WERI-Rb-1 (cell line): ENCODE measurements at places on chromosomes 1 and 21.
A peak's percentile ranks its signal among the peaks of the same experiment; 100 is the strongest.

- no peak for DNase-seq
These were observed 114.9 kb downstream of the HUNK start for GRCh38 chr21:31987696-31988095.

- no peak for DNase-seq
These were observed 50.6 kb upstream of the COG2 start for GRCh38 chr1:230591678-230592077.

DNA sequence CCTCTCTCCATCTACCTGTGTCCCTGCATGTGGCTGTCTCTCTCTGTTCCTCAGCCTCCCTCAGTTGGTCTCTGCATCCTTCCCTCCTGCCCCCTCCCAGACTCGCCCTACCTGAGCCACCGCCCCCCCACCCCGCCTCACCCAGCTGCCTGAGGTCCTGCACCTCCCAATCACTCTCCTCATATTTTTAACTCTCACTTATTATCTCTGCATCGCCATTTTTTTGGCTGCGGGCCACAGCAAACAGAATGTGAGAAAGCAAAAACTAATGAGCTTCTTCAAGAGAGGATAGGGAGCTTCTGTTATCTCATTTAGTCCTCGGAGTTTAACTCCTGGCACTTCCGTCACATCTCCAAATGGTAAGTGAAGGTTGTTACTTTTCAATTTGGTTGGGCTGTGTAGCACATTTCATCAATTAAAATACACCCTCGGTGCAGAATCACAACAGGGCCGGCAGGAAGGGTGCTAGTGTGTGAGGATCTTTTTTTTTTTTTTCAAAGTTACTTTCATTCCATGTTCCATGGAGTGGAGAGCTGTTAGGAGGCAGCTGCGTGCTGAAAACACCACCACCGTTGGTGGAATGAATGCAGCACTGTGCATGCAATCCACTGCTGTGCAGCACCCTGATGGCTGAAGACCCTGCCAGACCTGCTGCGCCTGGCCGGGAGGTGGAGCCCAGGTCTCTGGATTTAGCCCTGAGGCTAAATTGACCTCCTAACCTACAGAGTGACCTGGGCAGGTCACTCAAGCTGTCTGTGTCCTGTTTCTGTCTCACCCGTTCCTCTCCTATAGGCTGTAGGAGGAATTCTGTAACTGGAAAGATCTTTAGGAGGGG, 157.2 kb upstream of the NFIA start:
- DNase-seq = no peak

DNA sequence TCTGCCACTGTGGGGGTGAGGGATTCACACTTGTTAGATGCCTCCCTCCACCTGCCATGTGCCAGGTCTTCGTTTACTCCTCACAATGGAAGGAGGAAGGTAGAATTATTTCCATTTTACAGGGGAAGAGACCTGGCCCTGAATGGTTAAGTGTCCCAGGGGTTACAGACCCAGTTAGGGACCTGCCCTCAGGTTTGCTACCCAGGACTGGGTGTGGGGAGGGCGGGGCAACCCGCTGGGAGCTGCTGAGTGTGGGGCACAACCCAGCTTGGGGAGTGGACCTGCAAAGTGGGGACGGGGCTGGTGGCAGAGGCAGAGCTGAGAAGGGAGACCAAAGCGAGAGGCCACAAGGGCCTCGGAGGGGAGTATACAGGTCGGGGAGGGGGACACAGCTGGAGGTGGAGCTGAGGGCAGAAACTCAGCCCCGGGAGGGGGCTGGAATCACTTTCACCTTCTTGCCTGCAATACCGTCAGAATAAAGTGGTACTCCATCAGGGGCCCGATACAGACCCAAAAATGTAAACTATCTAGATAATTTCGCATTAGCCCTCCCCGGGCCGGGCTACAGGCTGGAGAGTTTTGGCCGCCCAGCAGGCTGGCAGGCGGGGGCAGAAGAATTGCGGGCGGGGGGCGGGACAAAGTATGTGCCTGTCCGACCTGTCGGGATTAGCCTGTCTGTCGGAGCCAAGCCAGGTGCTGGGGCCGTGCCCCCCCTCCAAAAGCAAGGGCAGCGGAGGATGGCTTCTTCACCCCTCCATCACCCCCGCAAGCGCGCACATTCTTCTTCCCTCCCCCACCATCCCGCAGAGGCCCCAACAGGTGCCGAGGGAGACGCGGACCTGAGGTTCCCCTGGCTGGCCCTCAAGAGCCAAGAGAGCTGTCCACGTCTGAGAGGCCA, 1.4 kb downstream of the RSPO1 start:
- DNase-seq = peak; percentile 35

- peak; percentile 89 for DNase-seq
These were observed 103.4 kb upstream of the VAMP3 start for GRCh38 chr1:7667625-7668218.

- DNase-seq = peak; percentile 45
These were observed 97.8 kb downstream of the EBNA1BP2 start for GRCh38 chr1:43074244-43074643.

- no peak for DNase-seq
These were observed 63.4 kb downstream of the NPHP4 start for GRCh38 chr1:5928714-5929400.

GRCh38 chr1:59418363-59419144, 121.7 kb downstream of the FGGY start:
- DNase-seq = no peak

- DNase-seq = no peak
These were observed 12.8 kb downstream of the SMAP2 start for GRCh38 chr1:40386359-40386723.

DNA sequence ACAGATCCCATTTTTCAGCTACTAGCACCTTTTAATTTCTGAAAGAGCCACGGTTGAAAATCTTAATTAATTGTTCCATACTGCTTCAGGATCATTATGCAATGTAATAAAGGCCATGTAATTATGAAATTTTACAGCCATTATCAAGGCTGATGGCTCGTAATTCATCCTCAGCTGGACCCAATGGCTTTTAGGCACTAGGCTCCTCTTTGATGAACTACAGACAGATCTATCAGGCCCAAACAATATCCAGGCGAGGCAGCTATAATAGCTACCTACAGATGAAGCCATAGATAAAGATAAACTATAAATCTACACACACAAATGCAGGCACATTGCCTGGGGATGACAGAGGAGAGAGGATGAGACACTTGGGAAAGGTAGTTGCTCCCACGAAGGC, 110.5 kb upstream of the USH2A start:
- no peak for DNase-seq

DNA sequence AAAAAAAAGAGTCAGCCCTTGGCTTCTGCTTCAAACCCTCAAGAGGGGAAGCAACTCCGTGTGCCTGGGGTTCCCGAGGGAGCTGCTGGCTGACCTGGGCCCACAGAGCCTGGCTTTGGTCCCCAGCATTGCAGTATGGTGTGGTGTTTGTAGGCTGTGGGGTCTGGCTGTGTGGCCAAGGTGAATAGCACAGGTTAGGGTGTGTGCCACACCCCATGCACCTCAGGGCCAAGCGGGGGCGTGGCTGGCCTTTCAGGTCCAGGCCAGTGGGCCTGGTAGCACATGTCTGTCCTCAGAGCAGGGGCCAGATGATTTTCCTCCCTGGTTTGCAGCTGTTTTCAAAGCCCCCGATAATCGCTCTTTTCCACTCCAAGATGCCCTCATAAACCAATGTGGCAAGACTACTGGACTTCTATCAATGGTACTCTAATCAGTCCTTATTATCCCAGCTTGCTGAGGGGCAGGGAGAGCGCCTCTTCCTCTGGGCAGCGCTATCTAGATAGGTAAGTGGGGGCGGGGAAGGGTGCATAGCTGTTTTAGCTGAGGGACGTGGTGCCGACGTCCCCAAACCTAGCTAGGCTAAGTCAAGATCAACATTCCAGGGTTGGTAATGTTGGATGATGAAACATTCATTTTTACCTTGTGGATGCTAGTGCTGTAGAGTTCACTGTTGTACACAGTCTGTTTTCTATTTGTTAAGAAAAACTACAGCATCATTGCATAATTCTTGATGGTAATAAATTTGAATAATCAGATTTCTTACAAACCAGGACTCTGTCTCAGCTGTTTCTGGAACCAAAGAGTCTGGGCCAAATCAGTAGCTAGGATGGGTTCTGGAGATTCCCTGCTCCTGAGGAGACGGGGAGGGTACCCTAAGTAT, 26.8 kb upstream of the KDM4A start:
- no peak for DNase-seq

DNA sequence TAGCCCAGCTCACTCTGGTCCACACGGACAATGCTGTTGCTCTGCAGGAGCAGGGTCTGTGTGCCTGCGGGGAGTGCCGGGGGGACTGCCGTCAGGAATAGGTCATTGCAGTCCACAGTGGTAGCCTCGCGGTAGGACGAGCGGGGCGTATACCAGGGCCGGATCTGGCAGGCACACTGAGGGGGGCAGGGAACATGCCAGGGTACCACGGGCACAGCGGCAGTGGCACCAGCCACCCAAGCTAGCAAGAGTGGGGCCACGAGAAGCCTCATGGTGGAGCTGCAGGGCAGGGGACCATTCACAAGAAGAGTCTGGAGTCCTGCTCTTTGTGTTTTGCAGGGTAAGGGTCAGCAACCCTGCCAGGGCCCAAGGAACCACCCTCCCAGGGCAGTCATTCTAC, 65.8 kb downstream of the LRRN2 start:
- no peak for DNase-seq

DNA sequence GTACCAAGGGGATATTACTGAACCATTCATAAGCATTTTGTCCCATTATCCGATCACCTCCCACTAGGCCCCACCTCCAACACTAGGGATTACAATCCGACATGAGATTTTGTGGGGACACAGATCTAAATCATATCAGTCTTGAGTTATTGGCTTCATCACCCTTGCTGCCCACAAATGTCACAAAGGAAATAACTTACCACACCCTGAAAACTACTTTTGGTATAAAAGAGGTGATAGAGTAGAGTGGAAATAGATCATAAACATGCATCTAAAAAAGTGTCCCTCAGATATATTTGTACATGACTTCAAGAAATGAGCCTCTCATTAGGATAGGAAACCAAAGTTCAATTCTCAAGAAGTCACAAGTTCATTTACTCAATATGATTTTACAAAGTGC, 22.6 kb upstream of the FCRL3 start:
- no peak for DNase-seq

DNA sequence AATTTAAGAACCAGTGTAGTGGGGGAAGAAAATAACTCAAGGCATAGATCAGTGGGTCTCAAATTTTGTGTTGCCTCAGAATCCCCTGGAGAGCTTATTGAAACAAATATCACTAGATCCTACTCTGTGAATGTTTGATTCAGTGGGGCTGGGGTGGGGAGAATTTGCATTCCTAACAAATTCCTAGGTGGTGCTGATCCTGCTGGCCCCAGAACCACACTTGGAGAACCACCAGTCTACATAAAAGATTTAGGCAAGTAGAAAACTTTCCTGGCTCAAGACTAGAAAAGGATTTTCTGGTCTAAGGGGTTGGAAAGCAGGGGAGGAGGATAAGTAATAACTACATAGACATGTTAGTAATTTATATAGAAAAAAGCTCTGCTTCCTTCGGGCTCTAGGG, 34.1 kb upstream of the C1orf21 start:
- no peak for DNase-seq

- DNase-seq = no peak
These were observed 709.3 kb downstream of the KCNT2 start for GRCh38 chr1:195898924-195899323.

DNA sequence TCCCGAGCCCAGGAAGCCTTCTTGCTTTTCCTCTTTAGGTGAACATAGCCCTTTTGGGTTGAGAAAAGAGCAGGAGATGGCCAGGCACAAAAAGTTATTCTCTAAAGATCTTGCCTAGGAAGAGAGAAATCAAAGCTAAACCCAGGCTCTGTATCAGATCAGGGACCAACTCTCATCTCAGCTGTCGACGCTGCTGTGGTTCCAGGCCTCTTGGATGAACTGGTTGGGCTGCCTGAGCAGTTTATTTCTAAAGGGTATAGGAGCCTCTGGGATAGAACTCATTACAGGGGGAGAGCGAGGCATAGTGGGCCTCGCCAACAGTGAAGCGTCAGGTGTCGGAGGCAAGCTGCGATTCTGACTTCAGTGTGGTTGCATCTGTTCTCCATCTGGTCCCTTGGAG, 82.6 kb upstream of the F3 start:
- no peak for DNase-seq

GRCh38 chr1:201405484-201405831, 6.3 kb upstream of the LAD1 start:
- DNase-seq = no peak

DNA sequence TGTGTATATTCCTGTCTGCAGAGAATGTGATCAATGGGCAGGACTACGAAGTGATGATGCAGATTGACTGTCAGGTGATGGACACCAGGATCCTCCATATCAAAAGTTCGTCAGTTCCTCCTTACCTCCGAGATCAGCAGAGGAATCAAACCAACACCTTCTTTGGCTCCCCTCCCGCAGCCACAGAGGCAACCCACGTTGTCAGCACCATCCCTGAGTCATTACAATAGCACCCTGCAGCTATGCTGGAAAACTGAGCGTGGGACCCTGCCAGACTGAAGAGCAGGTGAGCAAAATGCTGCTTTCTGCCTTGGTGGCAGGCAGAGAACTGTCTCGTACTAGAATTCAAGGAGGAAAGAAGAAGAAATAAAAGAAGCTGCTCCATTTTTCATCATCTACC, 65.2 kb downstream of the OLFML2B start:
- DNase-seq = no peak

DNA sequence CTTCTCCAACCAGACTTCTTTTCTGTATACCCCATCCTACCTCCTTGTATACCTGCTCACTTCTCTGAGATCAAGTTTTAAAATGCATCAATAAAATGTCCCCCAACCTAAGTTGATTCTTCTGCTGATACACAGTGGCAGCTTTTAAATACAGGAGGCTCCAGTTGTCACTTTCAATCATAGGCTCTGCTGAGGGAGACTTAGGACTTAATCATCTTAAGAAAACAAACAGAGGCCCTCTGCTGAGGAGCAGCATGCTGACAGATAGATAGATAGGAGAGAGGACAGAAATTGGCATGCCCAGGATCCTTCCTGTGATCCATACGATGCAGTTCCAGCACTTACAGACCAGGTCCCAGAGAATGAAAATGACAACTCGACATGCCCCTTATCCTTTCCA, 311.0 kb upstream of the PROX1 start:
- peak; percentile 51 for DNase-seq

- no peak for DNase-seq
These were observed 928 bp downstream of the SLC6A17 start for GRCh38 chr1:110151175-110151669.
